ENCODE measurements at places on chromosomes 5 and 9.

- no peak for ATAC-seq
Observed at GRCh38 chr5:133932441-133933168, 35.8 kb downstream of the C5orf15 start.

DNA sequence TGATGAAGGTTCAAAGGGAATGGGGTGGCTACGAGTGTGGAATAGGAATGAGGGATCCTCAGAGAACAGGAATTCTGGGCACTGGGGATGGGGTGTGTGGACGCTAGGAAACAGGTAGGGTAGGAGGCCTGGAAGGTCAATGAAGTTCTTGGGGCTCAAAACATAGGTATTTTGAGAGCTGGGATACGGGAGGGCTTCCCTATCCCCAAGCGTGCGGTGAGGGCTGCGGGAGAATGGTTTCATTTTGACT is 718 bp downstream of the QSOX2 start:
- ATAC-seq = no peak

DNA sequence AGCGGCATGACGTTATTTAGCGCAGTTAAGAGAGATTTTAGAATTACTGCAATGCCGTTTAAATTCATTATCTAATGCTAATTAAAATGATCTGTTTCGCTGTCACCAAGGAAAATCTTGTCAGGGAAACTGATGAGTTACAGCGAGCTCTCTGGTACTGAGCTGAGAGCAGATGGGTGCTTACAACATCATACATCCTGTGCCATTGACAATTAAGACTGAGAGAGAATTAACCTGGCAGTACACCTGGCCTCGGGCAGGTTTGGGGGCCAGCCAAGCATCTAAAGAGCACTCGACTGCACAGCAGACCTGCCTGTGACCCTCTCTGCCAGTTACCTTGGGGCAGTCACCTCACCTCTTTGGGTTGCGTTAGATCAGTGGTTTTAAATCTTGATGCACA is 55.0 kb downstream of the PUM3 start:
- ATAC-seq = no peak

DNA sequence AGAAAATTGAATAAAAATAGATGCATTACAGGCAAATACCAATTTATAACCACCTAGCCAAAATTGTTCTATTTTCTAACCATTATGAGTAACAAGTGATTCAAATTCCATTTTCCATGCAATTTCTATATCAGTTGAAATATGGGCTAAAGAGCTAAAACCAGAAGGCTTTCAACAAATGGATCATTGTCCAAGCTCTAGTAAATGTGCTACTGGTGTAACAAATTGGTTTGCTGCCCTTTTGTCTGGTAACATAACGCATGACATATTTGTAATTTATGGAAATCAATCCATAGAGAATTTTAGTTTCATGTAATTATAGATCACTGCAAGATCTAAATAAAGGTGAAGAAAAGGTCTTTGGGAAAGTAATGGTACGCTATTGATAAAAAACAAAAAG is 708.0 kb upstream of the GRAMD2B start:
- no peak for ATAC-seq

DNA sequence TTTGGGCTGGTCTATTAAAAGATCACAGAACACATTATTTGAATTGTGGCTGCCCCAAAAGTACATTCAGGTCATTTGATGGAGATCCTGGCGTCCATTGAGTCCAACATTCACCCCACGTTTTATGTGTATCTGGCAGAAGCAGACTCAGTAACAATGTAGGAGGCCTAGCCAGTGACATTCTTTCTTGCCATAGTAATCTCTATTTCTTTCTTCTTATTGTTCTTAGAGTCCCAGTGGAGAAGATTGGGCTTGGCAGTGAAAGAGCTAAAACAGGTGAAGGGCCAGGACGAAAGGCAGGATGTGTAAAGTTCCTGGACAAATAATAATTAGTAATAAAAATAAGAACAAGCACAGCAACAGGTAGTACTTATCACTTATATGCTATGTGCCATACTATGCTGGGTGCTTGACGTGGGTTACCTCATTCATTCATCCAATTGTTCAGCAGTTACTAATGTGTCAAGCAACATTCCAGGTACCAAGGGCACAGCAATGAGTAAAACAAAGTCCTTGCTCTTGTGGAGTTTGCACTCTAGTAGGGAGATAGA is 12.6 kb upstream of the ANKH start:
- no peak for ATAC-seq
